Stimulated activated naive B cell treated with anti-CD40 and anti-IgM and Interleukin-4, amounts not matched to agents 10 μg/mL and 1 μg/mL and 100 μg/mL, for 72 hours (primary cell): ENCODE measurements at places on chromosomes 4 and X.
A peak's percentile ranks its signal among the peaks of the same experiment; 100 is the strongest.

GRCh38 chr4:17817027-17817426 is 6.2 kb downstream of the NCAPG start:
- no peaks in the 10 kb centered on the region for H3K36me3 ChIP-seq
- no peak overlapping the region for H3K27ac ChIP-seq
- no peak overlapping the region for H3K4me3 ChIP-seq
- no peaks in the 10 kb centered on the region for H3K4me1 ChIP-seq
- no peak for DNase-seq

GRCh38 chr4:53421791-53422190 is 44.4 kb downstream of the FIP1L1 start:
- no peak for DNase-seq
- H3K36me3 ChIP-seq, result peaks cover 8% of the 10 kb centered on the region
- H3K27me3 ChIP-seq, result no peaks in the 10 kb centered on the region
- H3K4me3 ChIP-seq, result no peak overlapping the region
- H3K27ac ChIP-seq, result no peak overlapping the region

- peaks cover 7% of the 10 kb centered on the region for H3K27me3 ChIP-seq
- no peak overlapping the region for H3K4me3 ChIP-seq
- no peak overlapping the region for H3K27ac ChIP-seq
- H3K4me1 ChIP-seq, result no peaks in the 10 kb centered on the region
- H3K36me3 ChIP-seq, result no peaks in the 10 kb centered on the region
Observed at GRCh38 chrX:72659723-72660122, 54.4 kb downstream of the PHKA1 start.

DNA sequence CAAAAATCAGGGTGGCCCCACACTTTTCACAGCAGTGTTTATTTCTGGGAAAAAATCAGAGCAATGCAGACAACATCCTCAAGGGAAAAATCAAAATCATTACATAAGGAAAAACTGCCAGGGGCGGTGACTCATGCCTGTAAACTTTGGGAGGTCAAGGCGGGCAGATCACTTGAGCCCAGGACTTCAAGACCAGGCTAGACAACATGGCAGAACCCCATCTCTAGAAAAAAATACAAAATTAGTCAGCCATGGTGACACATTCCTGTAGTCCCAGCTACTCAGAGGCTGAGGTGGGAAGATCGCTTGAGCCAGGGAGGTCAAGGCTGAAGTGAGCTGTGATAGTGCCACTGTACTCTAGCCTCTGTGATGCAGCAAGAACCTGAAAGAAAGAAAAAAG is 102.8 kb downstream of the NAF1 start:
- H3K36me3 ChIP-seq, result no peaks in the 10 kb centered on the region
- no peaks in the 10 kb centered on the region for H3K27me3 ChIP-seq
- H3K4me3 ChIP-seq, result no peak overlapping the region
- no peaks in the 10 kb centered on the region for H3K4me1 ChIP-seq
- no peak for DNase-seq
- no peak overlapping the region for H3K27ac ChIP-seq

DNA sequence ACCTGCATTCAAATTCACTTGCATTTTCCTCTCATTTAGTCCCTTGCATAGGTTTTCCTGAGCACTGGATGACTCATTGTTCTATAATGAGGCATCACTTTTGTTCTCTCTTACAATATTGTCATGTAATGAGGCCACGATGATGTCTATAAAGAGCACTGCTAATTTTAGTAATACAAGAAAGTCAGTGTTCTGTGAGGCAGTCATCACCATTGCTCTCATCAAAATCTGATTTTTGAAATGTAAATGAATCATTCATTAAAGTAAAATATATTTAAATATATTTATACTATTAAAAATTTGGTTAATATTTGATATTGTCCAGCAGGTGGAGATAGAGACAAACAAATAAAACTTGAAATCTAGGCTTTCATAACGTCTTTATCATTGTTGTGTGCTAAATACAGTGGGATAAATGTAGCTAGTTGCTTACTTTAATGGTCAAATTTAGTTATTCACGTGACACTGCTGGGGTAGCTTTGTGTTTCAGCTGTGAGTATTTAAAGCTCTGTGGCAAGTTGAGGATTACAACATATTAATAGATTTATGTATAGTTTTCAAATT is 15.4 kb downstream of the HMGB2 start:
- peaks cover 14% of the 10 kb centered on the region for H3K36me3 ChIP-seq
- DNase-seq, result no peak
- peaks cover 5% of the 10 kb centered on the region for H3K4me1 ChIP-seq
- no peak overlapping the region for H3K4me3 ChIP-seq
- H3K27me3 ChIP-seq, result no peaks in the 10 kb centered on the region
- no peak overlapping the region for H3K27ac ChIP-seq

DNA sequence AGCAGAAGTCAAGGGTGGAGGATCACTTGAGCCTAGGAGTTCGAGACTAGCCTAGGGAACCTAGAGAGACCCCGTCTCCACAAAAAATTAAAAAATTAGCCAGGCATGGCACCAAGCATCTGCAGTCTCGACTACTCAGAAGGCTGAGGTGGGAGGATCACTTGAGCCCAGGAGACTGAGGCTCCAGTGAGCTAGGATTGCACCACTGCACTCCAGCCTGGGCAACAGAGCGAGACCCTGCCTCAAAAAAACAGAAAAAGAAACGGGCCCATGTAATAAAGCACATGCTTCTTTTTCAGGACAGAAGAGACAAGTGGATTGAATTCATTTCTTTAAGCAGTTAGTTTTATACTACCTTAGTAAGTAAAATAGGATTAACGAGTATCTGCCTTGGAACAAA is 42.0 kb downstream of the ELOVL6 start:
- H3K36me3 ChIP-seq, result no peaks in the 10 kb centered on the region
- H3K27me3 ChIP-seq, result no peaks in the 10 kb centered on the region
- H3K4me3 ChIP-seq, result no peak overlapping the region
- no peak for DNase-seq

GRCh38 chr4:183507925-183508696 is 3.3 kb downstream of the ING2 start:
- peaks cover 8% of the 10 kb centered on the region for H3K4me1 ChIP-seq
- DNase-seq, result no peak
- H3K27me3 ChIP-seq, result no peaks in the 10 kb centered on the region
- peaks cover 9% of the 10 kb centered on the region for H3K36me3 ChIP-seq
- no peak overlapping the region for H3K27ac ChIP-seq

- no peak for DNase-seq
- no peaks in the 10 kb centered on the region for H3K27me3 ChIP-seq
- H3K36me3 ChIP-seq, result no peaks in the 10 kb centered on the region
- no peak overlapping the region for H3K27ac ChIP-seq
- H3K4me3 ChIP-seq, result no peak overlapping the region
- H3K4me1 ChIP-seq, result no peaks in the 10 kb centered on the region
Observed at GRCh38 chr4:125681240-125681639, 366.5 kb downstream of the FAT4 start.

DNA sequence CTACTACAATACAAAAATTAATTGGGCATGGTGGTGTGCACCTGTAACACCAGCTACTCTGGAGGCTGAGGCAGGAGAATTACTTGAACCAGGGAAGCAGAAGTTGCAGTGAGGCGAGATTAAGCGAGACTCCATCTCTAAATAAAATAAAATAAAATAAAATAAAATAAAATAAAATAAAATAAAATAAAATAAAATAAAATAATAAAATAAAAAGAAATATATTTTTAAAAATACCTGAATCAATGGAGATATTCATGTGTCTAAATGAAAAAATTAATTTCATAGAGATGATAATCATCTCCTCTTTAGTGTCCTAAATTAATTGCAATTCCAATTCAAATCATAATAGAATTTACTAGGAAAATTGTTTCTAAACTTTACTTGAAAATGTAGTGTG is 406.1 kb upstream of the POU3F4 start:
- no peak overlapping the region for H3K4me3 ChIP-seq
- no peak overlapping the region for H3K27ac ChIP-seq
- H3K27me3 ChIP-seq, result no peaks in the 10 kb centered on the region
- no peaks in the 10 kb centered on the region for H3K4me1 ChIP-seq
- no peaks in the 10 kb centered on the region for H3K36me3 ChIP-seq
- DNase-seq, result no peak

- H3K27me3 ChIP-seq, result no peaks in the 10 kb centered on the region
- no peaks in the 10 kb centered on the region for H3K4me1 ChIP-seq
- no peak overlapping the region for H3K27ac ChIP-seq
- no peak overlapping the region for H3K4me3 ChIP-seq
Observed at GRCh38 chr4:29326816-29327215, 1393.4 kb upstream of the PCDH7 start.

DNA sequence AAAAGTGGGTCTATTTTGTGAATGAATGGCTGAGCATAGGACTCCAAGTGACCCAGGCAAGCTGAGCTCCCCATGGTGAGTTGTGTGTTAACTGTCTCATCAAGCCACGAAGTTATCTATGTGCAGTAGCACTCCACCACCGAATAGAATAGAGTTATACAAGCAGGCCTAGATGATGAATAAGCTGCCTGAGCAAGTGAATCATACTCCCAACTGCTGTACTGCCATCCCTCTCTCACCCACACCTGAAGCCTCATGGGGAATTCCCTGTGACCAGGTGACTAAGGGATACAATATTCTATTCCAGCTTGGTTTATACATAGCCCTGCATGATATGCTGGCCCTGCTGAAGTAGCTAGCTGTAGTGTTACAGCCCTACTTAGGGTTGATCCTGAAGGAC is 38.7 kb downstream of the KDM5C start:
- peaks cover 1% of the 10 kb centered on the region for H3K36me3 ChIP-seq
- H3K4me3 ChIP-seq, result no peak overlapping the region
- H3K4me1 ChIP-seq, result peaks cover 6% of the 10 kb centered on the region
- no peaks in the 10 kb centered on the region for H3K27me3 ChIP-seq
- no peak overlapping the region for H3K27ac ChIP-seq

DNA sequence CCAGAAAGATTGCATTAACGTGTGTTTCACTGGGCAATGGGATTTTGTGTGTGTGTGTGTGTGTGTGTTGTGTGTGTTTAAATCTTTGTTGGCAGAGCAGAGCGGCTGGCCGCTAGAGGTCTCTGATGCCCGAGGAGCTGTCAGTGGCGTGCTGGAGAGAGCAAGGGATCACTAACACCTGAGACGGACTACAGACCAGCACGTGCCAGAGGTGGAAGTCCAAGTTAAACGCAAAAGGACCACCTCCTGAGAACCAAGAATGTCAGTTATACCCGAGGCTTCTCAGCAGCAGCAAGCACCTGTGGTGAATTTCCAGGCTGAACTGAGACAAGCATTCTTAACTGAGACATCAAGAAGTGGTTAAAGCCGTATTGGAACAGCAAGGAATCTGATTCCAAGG is 9.0 kb upstream of the SLC25A14 start:
- no peaks in the 10 kb centered on the region for H3K4me1 ChIP-seq
- H3K27me3 ChIP-seq, result peaks cover 13% of the 10 kb centered on the region
- no peak overlapping the region for H3K27ac ChIP-seq
- H3K36me3 ChIP-seq, result no peaks in the 10 kb centered on the region

DNA sequence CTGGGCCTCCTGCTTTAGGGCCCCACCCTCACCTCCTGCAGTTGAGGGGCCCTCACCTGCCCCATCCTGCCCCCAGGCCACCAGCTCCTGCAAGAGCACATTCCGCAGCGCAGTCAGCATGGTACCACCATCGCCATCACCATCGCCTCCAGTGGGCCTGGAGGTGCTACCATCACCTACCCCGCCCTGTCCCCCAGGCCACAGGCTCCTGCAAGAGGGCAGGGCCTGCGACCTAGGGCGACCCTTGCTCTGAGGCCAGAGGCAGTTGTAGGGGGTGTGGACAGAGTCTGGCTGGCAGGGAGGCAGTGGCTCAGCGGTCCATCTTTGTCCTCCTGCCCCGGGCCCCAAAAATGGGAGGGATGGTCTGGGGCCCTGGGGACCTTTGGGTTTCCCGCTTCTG is 3.9 kb upstream of the HAUS7 start:
- no peak for DNase-seq
- H3K4me3 ChIP-seq, result peak overlapping the region; percentile 67
- no peak overlapping the region for H3K27ac ChIP-seq

DNA sequence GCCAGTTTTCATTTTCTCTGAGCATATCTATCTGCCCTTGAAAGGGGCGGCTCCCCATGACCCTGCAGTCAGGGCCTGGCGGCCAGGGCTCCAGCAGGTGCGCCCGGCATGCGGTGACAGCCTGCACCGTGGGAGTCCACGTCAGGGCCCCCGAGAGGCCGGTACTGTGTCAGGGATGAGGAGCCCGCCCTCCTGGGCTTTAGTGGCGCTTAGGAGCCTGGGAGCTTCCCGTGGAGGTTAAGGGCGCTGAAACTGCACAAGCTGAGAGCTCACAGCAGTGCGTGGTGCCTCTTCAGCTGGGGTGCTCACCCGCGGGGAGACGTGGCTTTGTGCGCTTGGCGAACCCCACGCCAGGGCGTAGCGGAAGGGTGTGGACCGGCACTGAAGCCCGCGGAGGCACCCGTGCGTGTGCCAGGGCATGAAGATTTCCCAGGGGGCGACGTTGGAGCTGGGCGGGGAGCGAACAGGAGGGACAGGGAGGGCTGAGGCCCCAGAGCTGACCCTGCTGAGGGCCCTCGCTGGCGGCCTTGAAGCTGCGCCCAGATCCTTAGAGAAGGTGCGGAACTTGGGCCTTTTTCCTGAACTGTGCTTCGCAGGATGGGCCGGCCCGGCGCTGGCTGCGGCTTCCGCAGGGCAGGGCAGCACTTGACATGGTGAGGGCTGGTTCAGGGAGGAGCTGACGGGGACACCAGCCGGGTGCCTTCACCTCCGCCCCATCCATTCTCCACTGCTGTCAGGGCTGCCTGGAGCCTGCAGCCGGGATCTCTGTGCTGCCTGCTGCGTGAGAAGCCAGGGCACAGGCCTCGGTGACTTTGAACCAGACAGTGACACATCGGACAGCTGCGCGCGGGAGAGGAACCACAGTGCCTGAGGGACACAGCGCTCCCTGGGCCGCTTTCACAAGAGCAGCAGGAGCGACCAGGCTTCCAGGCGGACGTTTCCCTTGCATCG is 32.9 kb downstream of the HTT-AS start:
- peak overlapping the region; percentile 99 for H3K27ac ChIP-seq
- peak; percentile 69 for DNase-seq
- H3K4me1 ChIP-seq, result peaks cover 50% of the 10 kb centered on the region
- peak overlapping the region; percentile 95 for H3K4me3 ChIP-seq

GRCh38 chrX:45868425-45868824 is 667.7 kb upstream of the DIPK2B start:
- no peak overlapping the region for H3K27ac ChIP-seq
- H3K27me3 ChIP-seq, result no peaks in the 10 kb centered on the region
- no peak overlapping the region for H3K4me3 ChIP-seq
- H3K4me1 ChIP-seq, result peaks cover 4% of the 10 kb centered on the region
- H3K36me3 ChIP-seq, result no peaks in the 10 kb centered on the region

DNA sequence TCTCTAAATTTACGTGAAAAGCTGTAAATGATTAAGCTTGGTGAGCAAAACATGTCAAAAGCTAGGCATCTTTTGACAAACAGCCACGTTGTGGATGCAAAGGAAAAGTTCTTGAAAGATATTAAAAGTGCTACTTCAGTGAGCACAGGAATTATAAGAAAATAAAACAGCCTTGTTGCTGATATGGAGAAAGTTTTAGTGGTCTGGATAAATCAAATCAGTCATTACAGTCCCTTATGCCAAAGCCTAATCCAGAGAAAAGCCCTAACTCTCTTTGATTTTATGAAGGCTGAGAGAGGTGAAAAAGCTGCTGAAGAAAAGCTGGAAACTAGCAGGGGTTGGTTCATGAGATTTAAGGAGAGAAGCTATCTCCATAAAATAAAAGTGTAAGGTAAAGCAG is 487.2 kb downstream of the CCSER1 start:
- H3K36me3 ChIP-seq, result no peaks in the 10 kb centered on the region
- H3K27ac ChIP-seq, result no peak overlapping the region
- H3K4me3 ChIP-seq, result no peak overlapping the region
- H3K4me1 ChIP-seq, result no peaks in the 10 kb centered on the region
- DNase-seq, result no peak
